ENCODE measurements at places on chromosomes 1 and 21.

GRCh38 chr1:57079454-57080157 is 113.8 kb upstream of the C8B start:
- no peak for DNase-seq

DNA sequence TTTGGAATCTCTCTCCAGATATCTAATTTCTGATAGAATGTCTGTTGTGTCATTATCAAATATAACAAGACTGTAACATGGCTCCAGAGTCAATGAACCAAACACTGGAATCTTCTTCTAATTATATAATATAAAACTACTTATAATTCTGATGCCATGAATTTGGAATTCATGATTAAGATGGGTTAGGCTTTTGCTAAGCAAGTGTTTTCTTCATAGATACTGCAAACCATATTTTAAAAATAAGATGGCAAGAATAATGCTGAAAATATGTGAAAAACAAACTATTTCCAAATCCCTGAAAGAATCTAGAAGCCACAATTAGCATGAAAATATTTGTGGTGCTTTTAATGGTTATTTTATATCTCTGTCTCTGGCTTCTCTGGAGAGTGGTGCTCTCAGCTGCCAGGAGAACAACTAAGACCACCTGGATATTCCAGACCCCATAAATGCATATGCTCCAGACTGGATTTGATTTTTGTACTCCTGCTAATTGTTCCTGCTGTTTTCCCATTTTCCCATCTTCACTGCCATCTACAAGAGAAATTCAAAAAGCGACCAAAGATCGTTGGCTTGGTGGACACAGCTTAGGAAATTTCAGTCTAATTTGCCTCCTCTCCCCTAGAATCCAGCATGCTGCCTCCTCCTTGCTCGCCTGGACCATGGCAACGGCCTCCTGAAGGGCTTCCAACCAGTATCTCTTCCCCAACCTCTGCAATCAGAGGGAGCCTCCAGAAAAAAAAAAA is 418.9 kb downstream of the SETD4 start:
- DNase-seq: no peak

DNA sequence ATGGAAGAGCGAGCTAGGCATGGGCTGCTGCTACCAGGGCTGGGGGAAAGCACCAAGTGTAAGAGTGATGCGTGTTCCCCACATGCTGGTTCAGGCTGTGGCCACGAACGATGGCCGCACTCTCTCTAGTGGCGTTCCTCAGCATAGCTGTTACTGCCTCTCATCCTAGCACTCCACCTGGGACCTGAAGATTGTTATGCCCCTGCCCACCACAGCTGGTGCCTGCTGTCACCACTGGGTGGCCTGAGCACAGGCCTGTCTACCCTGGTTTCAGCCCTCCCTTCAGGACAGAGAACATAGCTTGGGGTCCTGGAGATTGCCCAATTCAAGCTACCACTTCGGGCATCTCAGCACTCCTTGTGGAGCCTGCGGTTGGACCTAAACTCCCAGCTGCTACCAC is 80.1 kb upstream of the PDC start:
- DNase-seq: no peak

DNA sequence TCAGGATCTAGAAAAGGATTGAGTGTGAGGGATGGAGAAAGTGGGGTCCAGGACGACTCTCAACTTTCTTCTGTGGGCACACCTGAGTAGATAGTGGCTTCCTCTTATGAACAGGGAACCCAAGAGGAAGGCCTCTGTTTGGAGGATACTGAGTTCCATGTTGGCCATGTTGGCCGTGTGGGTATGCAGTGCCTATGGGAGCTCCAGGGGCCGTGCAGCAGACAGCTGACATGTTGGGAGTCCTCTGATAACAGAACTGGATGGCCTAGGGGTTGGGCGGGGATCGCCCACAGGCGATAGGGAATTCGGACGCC is 43.0 kb downstream of the TMEM53 start:
- no peak for DNase-seq

DNA sequence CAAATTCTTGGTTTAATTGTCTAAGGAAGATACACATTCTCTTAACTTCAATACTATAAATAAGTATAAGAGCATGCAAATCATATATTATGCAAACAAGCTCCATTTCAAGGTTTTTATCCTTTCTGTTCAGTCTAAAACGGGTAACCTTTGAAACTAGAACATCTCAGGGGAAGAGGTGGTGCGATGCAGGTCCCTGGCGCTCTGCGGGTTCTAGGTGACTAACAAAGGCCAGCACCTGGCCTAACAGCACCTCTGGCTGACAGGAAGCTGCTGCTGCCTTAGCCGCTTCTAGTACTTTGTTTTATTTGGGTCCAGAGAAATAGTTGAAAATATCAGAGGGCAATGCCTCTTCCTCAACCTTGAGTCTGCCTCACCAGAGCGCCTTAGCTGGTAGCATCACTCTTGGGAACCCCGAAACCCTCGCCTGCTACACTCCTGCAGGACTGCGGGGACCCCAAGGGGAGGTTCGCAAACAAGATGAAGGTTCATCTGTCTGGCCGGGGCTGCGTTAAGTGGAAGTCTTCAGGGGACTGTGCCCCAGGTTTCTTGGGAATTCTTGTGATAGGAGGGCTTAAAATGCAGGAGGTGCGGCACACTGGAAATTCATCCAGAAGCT is 45.5 kb downstream of the PRDM15 start:
- DNase-seq: no peak

DNA sequence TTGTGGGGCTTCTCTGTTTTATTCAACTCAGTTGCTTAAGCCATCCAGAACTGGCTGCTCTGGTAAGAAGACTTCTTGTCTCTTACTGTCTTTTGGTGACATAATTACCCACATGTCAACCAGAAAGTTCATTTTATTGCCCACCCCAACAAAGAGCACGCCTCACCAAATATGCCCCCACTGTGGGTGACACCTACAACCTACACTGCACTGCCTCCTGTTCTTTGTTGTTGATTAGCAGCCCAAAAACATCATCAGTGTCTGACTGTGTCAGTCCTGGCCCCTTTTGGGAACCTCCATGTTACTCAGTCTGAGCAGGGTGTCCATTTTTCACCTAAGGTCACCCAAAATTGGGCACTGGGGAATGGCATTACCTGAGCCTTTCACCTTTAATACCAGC is 49.3 kb downstream of the ZNF678 start:
- DNase-seq: no peak

- DNase-seq: no peak
Observed at GRCh38 chr21:25901330-25901979, 166.7 kb downstream of the GABPA start.

- no peak for DNase-seq
Observed at GRCh38 chr21:15015622-15016471, 49.0 kb downstream of the NRIP1 start.

- DNase-seq: no peak
Observed at GRCh38 chr1:14866911-14867612, 268.6 kb downstream of the KAZN start.

GRCh38 chr1:207070811-207071210 is 17.7 kb downstream of the PFKFB2 start:
- no peak for DNase-seq

DNA sequence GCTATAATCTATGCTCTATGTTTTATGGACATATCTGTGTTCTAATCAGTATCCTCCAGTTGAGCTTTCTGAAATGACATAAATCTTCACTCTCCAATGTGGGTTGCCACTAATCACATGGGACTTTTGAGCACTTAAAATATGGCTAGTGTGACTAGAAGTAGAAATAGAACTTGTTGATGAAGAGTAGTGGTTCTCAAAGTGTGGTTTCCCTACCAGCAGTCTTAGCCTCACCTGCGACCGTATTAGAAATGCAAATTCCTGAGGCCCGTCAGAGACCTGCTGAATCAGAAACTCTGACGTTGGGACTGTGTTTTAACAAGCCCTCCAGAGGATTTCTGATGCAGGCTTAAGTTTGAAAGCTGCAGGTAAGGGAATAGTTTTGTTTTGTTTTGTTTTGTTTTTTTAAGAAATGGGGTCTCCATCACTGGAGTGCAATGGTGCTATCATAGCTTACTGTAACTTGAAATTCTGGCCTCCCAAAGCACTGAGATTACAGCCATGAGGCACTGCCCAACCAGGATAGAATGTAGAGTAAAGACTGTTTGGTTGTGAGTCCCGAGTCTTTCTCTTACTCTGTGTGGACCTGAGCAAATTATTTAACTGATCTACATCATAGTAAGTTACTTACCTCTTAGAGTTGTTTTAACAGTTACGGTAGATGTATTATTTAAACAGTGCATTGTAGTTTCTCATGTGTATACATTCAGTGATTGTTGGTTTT is 21.7 kb downstream of the GLRX2 start:
- no peak for DNase-seq

- peak; percentile 69 for DNase-seq
Observed at GRCh38 chr1:11858968-11859871, 475 bp upstream of the NPPB start.

DNA sequence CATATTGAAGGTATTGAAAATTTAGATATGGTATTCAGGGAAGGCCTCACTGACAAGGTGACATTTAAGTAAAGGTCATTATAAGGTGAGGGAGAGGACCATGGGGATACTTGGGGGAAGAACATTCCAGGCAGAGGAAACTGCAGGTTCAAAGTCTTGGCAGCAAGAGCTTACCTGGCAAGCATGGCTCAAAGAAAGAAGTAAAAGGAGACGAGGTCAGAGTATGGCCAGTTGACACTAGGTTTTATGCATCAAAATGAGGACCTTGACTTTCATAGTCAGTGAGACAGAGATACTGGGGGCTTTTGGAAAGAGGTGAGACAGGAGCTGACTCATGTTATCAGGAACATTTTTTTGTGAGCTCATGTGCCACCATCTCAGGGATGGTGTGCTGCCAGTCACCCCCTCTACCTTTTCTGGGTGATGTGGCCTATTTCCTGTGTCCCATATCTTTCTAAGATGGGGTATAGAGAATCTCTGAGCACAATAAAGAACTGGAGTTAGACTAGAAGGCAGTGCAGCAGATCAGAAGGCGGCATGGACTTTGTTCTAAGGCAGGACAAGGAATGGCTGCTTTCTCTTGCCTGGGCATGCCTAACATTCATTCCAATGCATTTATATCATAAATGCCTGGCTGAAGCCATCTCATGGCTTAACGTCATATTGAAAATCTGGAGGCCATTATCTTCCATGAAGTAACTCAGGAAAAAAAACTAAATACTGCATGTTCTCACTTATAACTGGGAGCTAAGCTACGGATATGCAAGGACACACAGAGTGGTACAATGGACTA is 406.7 kb downstream of the NTNG1 start:
- DNase-seq: no peak

DNA sequence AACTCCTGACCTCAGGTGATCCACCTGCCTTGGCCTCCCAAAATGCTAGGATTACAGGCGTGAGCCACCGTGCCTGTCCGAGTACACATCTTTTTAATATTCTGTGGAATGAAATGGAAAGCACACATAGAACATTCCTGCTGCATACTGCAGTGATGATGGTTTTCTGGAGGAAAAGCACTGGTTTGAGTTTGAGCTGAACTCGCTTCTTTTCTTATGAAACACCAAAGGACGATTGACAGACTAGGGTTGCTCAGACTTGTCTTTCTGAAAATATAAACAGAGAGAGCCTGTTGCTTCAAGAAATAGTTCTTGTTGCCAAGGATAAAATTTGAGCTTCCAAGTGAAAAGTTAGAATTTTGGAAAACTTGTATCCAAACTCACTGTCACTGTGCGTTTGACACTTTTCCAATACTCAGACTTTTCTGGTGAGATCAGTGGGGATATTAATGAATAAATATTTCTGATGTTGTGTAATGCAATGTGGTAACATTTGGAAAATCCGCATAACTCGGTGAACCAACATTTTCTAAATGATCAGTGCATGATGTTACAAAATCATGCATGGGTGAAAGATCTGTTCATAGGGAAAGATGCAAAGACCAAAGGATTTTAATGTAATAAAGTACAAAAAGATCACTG is 15.0 kb upstream of the ERMAP start:
- no peak for DNase-seq

DNA sequence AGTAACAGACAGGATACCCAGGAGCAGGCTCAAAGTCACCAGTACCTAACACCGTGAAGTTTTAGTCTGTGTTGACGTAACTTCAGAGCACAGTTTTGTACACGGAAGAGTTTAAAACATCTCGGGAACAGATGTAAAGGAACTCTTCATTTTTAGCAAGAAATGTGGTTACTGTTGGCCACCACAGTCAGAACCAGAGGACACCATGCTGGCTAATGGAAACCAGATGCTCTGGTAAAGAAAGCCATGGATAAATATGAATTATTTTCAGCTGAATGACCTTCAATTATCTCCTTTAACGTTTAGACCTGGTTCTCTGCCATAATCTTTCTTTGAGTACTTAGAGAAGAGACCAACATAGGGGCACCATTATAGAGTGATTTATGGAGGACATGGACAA is 115.9 kb downstream of the NTMT2 start:
- DNase-seq: no peak

DNA sequence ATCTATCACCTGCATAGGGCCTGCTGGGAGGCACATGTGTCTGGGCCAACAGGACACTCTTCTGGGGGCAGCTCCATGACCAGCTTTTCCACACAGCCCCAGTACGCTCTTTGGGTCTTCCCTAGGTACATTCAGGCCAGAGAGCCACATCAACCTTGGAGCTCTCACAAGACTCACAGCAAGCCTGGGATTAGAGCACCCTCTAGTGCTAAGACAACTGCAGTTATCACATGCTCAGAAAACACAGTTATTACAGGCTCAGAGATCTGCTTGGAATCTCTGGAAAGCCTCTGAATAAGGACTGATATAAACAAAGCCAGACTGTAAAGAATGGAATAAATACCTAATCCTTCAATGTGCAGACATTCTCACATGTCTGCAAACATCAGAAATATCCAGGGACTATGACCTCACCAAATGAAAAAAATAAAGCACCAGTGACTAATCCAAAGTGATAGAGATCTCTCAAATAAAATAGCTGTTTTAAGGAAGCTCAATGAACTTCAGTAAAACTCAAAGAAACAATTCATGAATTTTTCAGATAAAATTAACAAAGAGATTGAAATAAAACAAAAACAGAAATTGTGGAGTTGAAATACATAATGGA is 563.9 kb upstream of the NR5A2 start:
- DNase-seq: no peak

DNA sequence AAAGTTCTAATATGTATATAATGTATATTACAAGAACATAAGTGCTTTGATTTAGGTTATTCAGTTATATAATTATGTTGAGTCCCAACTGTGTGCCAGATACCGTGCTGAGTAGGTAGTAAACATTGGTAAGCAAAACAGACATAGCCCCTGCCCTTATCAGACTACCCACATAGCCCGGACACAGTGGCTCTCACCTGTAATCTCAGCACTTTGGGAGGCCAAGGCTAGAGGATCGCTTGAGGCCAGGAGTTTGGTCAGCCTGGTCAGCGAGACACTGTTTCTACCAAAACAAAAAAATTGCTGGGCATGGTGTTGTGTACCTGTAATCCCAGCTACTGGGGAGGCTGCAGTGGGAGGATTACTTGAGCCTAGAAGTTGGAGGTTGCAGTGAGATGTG is 30.7 kb downstream of the RNF11 start:
- DNase-seq: no peak

- no peak for DNase-seq
Observed at GRCh38 chr1:227092069-227092468, 152.0 kb downstream of the COQ8A start.

GRCh38 chr1:101080859-101081258 is 55.3 kb upstream of the DPH5 start:
- no peak for DNase-seq

- DNase-seq: no peak
Observed at GRCh38 chr1:209390764-209391163, 192.8 kb upstream of the CAMK1G start.

Data from effector memory CD8-positive, alpha-beta T cell (primary cell).